ENCODE measurements at places on chromosomes 2 and 18.

DNA sequence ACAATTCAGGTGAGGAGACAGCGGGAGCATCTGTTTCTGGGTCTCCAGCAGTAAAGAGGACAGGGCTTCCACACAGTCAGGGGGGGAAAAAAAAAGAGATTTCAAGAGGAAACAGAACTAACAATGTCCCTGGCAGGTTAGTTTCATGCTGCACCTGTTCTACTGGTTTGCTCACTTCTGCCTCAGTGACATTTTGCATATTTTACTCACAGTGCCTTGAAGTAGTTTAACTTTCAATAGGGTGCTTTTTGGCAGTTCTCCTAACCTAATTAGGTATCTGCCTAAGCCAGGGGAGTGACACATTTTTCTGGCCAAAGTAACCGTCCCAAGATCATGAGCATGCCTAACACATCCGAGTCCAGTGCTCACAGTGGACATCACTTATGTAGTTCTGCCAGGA lies 109.0 kb upstream of the ALK start:
- DNase-seq, result no peak

GRCh38 chr2:23756593-23757292 lies 170.2 kb downstream of the ATAD2B start:
- no peak for DNase-seq

DNA sequence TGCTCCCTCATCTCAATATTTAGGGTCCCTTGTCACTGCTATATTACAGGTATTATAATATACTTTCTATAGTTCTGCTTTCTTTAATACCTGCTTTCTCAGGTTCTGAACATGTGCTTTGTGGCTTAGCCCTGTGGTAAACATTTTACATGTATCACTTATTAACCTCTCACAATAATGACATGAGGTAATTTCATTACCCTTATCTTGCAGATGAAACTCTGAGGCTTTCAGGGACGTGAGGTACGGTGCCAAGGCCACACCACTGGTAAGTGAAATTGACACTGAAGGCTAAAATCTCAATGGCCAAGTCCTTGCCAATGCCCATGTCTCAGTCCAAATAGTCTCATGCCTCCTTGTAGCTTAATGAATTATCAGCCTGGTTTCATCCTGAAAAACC lies 21.7 kb downstream of the LINC00305 start:
- no peak for DNase-seq

DNA sequence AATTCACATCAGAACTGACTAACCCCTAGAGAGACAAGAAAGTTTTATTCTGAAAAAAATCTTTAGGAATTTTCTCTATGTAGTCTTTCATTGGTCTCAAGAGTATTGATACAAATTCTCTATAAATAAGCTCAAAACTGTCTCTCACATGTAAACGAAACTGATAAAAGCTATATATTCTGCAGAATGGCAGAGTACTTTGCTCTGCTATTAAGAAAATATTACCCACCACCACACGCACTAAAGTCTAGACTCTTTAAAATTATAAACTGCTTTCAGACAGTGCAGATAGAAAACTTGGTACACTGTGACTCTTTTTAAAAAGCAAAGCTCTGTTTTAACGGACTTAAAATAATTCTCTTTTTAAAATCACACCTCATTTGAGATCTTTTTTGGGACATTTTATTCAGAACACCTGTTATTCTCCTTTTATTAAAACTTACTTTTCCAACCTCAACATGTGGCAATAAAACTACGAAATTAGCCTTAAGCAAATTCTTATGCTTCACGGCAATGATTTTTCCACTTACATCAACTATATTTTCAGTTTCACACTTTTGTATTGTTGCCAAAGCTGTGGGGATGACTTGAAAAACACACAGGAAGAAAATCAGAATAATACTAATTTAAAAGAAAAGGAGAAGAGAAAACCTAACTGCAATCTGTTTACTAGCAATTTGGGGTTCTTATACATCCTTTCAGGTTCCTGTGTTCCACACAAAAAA lies 58.0 kb downstream of the CCDC88A start:
- no peak for DNase-seq

DNA sequence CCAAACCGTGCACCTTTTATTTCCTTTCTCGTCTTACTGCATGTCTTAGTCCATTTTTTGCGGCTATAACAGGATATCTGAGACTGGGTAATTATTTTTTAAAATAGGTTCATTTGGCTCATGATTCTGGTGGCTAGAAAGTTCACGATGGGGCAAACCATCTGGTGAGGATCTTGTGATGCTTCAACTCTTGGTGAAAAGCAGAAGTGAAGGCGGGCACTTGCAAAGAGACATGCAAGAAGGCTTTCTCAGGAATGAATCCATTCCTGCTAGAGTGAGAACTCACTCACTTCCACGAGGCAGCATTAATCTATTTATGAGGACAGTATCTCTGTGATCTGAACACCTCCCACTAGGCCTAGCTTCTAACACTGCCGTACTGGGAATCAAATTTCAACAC lies 327.1 kb upstream of the RBMS1 start:
- no peak for DNase-seq

DNA sequence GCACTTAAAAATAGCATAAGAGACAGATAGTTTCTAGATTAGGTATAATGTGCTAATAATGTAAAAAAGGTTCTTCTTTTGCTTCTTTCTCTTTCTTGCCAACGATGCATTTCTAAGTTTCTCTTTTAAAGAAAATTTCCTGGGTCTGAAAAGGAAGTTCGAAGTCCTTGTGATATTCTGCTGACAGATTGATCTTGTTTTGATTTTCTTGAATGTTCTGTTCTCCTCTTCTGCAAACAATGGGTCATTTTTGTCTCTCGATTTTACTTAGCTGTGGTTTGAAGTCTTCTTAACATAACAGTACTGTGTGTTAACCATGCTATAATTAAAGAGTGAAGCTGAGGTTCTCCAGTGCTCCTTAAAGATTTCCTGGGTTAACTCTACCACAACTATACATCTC lies 61.1 kb upstream of the ACYP2 start:
- DNase-seq, result no peak

- no peak for DNase-seq
These were observed 25.1 kb upstream of the EMILIN2 start for GRCh38 chr18:2821695-2822094.
